ENCODE measurements at places on chromosomes 7 and 10.

DNA sequence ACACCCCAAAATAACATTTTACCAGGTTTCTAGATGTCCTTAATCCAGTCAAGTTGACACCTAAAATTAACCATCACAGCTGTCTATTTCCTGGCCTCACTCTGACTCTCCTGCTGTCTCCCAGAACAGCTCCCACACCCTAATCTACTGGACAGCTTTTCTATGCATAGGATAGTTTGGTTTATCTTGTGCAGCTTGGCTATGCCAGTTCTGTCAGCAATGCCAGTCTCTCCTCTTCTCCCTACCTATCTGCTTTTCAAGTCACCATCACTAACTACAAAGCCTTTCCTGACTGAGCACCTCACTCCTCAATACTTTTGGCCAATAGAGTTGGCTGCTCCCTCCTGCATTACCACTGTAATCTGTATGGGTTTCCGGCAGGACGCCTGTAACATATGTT, 5.0 kb downstream of the NCOA4 start:
- no peak for DNase-seq

DNA sequence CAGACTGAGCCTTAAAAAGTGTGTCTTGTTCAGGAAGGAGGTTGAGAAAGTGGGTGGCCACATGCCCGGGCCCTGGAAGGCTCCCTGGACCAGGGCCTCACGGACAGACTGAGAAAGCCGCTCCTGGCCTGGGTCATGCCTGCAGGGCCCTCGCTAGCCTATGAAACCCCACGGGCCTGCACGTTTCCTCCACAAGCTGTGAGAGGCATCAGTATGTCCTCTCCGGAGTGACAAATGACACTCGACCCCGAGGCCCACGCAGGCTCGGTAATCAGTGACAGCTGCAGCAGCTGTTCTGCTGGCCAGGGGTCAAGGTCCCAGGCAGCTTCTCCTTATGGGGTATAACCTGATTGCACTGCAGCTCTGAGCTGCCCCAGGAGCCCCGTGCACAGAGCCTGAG, 47.6 kb downstream of the ASB13 start:
- DNase-seq, result peak; percentile 40

DNA sequence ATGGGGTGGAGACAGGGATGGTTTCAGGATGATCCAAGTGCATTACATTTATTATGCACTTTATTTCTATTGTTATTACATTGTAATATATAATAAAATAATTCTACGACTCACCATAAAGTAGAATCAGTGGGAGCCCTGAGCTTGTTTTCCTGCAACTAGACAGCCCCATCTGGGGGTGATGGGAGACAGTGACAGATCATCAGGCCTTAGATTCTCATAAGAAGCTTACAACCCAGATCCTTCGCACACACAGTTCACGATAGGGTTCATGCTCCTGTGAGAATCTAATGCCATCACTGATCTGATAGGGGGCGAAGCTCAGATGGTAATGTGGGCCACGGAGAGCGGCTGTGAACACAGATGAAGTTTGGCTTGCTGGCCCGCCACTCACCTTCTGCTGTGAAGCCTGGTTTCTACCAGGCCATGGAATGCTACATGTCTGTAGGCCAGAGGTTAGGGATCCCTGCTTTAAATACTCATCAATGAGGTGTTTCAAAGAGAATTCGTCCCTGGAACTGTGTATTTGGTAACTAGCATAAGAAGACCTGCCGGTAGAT, 21.2 kb upstream of the PRKCQ start:
- no peak for DNase-seq

DNA sequence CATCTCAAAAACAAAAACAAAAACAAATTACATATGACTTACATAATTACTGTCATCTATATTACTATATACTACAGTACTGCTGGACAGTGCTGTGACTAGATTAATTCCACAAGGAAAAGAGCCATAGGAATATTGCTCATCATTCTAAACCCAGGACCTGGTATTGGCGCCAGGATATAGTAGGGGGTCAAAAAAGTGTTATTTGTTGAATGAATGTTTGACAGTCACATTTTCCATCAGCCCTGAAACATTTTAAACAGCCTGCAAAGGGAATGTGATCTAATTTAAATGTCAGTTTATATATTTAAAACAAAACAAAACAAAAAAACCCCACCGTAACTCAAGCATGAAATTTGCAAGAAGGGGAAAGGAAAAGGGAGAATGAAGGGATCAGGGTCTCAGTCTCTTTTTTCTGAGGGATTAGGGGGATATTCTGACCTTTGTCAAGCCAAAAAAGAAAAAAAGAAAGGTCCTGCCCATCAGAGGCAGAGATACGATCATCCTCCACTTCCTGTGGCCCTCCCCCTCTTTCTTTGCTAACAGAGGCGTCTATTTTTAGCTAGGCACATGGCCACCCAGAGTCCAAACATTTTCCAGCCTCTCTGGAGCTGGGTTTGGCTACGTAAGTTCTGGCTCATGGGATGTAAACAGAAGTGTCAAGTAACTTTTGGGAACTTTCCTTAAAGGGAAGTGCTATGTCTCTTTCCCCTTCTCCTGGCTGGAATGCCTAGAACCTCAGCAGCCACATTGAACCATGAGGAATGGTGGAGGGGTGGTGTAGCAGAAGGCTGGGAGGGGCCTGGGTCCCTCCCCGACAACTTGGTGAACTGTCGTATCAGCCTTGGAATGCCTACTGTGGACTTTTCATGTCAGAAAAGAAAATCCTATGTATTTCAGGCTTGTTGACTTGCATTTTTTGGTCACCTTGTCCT, 44.6 kb upstream of the DLG5 start:
- no peak for DNase-seq

DNA sequence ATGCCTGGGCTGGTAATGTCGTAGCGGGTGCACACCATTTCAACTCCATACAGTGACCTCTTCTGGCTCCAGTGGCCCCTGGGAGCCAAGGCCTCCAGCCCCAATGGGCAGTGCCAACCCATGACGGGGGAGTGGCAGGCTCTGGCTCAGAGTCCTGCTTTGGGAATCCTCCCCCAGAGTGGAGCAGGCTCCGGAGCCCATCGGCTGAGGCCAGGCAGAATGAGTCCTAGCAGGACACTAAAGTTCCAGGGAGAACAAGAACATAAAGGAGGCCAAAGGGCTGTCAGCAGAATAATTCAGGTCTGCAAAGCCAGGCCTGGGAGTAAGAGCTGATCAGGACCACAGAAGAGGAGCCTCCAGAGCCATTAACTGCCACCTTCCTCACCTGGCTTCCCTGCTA, 33.3 kb downstream of the LBX1 start:
- DNase-seq, result no peak
